ENCODE measurements at places on chromosomes 4 and X.

- no peak for DNase-seq
Measured at GRCh38 chrX:23317799-23318724, 16.6 kb upstream of the PTCHD1 start.

- no peak for DNase-seq
Measured at GRCh38 chrX:140917354-140918115, 84.9 kb upstream of the SPANXB1 start.

GRCh38 chrX:25663701-25664100 lies 474.4 kb upstream of the MAGEB18 start:
- DNase-seq: no peak

DNA sequence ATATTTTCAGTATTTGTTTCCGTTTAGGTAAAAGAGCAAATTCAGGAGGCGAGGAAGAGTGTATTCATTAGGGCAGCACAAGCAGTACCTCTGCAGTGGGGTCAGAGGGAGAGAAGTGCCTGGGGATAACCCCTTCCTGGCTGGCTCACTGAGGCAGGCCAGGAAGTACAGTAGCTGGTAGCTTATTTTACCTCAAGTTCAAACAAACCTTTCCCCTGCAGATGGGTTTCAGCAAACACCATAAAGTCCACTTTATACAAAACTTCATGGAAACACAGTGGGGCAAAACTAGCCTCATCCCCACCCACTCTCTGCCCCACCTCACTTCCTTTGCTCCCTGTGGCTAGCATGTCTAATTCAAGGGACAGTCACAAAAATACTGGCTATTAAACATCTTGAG lies 29.5 kb downstream of the MEPE start:
- DNase-seq: no peak
